ENCODE measurements at places on chromosomes 7 and 10.

DNA sequence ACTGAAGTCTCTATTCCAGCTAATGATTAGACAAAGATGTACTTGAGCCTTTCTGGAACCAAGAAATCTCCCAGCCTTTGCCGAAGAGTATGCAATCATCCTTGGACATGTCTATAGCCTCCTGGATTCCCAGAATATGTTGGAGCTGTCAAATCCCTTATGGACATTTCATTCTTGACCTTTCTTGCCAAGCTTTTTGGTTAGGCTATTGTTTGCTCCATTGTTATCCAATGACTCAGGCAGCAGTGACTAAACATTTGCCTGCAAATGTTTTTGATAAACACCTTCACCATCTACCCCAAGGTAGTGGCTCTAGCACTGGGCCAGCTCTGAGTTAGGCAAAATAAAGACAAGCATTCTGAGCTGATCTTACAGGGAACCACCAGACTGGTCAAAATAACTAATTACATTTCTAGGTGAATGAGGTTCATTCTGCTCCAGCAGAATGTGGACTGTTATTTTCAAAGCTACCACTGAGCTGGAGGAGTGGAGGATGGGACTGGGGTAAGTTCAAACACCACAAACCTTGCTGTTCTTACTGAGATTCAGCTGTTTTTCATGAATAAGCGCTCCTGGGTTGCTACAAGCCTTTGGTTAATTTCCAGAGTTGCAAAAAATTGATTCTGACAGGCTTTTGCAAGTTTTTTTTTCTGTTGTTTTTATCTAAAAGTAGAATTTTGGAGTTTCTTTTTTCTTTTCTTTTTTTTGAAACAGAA, 81.0 kb downstream of the TMEM270 start:
- no peak for DNase-seq

DNA sequence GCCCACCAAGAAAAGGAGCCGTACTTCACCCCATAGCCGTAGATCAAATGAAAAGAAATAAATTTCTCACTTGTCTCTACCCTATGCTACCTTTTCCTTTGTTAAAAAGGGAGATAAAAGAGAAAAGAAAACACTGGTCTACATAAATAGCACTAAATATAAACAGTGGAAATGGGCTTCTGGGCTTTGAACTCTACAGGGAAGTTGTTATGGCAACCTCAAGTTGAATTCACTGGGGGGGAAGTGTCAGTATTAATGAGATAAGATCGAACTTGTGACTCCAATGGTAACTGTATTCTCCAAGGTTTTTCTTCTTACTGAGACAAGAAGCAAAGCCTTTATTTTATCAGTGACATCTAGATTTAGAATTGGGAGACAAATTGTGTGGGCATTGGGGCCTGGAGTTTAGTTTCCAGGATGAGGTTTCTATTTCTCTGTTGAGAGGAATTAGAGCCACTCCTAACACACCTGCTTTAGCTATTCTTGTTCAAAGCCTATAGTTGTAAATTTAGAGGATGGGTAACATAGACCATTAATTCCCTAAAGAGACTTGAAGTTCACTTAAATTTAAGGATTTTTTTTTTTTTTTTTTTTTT, 604.3 kb upstream of the GALNT17 start:
- no peak for DNase-seq

DNA sequence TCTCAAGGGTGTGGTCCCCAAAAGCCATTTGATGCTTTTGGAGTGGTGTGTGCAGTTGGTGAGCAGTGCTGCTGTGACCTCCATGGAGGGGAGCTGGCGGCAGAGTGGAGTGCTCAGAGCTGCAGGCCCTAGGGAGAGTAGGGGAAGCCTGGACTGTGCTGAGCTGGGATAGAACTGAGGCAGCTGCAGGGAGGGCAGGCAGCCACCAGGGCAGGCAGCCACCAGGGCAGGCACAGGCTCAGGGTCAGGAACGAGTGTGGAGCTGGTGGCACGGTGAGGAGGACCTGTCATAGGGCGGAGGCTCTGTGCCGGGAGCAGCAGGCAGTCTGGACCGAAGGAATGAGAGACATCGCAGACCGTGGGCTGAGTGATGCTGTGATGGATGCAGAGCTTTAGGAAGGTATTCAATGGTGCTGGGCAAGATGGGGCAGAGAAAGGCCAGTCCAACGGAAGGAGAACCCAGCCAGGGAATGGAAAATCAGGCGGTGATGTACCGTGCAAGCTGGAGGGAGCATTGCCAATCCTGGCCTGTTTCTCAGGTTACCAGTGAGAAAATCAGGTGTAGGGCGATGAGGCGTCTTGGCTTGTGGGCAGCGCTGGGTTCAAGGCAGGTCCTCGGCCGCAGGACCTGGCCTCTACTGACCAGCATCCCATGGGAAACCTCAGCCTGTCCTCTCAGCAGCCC, 152.6 kb downstream of the CAMK1D start:
- no peak for DNase-seq

DNA sequence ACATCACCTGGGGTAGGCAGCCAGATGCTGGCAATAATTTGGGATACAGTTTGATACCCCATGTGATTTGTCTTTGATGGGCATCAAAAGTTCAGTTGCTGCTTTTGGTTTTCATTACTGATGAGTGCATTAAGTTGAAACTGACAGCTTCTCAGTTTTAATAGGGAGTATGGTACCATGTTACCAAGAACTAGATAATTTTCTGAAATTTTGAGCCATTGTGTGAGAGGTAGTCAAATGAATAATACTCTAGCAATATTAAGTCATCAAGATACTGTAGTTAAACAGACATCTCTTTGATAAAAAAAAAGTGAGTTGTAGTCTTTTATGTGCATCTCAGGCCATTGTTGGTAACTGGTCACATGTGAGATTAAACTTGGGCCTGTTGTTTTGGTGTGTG, 71.5 kb downstream of the ST7 start:
- no peak for DNase-seq

DNA sequence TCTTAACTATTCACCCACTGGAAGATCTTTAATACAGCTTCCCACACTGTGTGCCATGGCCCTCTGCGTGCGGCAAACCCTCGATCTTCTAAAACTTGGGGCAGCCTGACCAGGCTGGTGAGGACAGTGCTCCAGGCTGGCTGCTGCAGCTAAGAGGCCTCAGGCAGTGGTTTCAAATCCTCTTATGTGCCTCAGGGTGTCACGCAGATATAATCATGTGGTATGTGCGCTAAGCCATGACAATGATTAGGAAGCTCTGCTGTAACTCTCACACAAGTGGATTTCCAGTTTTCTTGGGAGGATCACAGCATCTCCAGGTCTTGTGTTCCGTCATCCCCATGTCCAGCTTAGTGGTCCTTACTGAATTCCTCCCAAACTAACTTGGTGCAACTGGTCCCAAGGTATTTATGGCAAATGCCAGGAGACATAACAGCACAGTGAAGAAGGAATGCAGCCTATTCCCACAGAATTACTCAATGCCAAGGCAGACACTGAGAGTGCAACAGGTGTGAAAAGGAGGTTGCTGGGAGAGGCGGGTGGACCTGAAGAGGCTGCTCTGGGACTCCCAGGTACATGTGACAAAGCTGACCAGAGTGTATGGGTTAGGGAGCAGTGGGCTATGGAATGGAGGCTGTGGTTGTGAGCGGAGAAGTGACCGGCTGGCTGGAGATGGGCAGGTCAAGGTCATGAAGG, 2.3 kb downstream of the HPS1 start:
- DNase-seq: no peak

DNA sequence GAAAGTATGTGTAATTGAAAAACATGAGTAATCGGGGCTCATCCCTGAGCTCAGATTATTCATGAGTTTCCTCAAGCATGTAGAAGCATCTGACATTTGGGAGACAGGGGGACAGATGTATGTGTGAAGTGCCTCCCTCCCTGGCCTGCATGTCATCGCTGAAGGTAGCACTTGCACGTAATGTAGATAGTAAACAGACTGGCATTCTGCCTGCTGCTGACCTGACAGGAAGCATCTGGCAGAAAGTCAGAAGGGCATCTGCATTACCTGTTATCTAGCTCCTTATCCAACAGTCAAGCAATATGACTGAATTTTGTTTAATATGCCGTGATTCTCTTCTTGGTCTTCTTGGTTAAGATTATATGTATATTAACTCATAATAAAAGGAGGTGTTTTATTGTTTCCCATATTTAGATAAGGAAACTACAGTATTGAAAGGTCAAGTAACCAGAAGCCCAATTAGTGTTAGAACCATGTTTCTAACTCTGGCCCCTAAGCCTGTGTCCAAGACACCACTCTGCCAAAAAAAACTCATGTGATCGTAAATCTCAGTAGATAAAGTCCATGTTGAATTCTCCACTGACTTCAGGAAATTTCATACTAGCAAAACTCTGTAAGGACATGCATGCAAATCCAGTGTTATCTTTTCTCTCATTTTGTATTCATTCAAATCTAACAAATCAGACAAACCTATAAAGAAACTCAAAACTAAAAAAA, 918.1 kb upstream of the MBL2 start:
- DNase-seq: no peak

- no peak for DNase-seq
These were observed 3.9 kb upstream of the SPAG6 start for GRCh38 chr10:22341190-22341925.

DNA sequence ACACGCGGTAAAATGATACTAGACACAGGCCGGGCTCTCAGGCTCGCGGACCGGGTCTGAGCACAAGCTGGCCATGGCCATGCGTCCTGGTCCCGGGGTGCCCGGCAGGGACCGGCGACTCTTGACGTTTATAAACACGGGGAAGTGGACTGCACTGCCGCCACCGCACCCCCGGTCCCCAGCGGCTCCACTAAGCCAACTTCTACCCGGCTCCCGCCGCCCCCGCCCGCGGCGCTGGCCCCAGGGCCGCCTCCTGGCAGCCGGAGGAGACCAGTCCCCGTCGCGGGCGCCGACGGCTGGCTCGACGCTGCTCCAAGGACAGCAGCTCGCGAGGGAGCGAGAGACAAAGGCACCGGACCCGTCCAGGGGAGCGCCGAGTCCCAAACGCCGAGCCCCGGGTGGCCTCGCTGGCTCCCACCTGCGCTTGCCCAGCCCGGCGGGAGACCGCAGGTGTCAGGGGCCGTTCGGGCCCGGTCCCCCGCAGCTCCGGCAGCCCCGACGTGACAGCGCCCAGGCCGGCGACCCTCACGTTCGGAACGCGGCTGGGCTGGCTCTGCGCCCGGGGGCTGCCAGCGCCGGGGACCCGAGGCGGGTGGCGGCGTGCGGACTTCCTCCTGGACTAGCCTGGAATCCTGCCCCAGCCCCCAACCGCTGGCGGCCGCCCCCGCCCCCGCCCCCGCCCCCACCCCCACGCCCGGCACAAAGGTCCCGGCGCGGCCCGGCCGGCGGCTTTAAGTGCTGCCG, 517 bp downstream of the ITGB1 start:
- no peak for DNase-seq

GRCh38 chr10:127998501-127999144, 91.7 kb downstream of the PTPRE start:
- no peak for DNase-seq

DNA sequence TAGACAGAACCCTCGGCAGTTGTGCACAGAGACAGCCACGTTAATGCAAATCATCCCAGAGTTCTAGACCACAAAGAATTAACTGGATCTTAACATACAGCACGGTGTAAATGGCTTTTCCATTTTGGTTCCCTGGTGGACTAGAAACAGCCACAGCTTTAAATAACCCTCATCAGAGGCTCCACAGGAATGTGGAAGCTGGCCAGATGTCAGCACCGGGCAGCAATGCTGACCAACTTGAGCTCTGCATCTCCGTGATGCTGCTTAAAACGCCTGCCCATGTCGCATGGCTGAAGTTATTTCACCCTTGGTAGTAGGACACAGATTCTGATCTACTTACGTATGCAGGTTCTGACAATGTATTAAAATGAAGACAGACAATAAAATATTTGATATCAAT, 24.5 kb downstream of the RSU1 start:
- DNase-seq: no peak

DNA sequence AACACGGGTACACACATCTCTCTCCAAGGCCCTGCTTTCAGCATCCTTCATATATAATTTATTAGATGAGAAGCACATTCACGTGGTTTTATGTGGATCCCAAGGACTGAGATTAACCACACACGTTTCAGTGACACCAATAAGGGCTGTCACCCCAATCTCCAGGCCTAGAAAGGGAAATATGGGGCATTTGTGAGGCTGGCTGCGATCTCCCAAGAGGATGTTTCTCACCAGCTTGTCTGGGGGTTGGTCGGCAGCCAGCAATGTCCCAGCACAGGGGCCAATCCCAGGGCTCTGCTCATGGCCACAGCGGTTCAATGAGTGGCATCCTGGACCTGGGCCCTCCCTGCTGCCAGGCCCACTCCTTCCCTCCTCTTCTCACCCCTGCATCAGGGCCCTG, 115.5 kb downstream of the ITIH5 start:
- DNase-seq: no peak

DNA sequence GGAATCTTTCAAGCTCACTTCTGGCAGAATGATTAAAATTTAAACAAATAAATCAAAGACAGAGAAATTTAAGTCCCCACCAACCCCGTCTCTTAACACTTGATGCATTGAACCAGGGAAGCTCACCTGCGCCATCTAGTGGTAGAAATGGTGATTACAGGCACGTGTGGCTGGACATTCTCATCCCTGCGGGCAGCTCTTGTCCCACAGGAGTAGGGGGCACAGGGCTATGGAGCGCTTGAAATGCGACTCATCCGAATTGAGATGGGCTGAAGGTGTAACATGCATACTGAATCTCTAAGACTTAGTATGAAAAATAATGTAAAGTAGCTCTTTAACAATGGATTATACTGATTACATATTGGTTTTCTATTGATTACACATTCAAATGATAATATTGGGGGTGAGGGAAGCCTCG, 24.8 kb upstream of the SLIT1 start:
- DNase-seq: peak; percentile 23

DNA sequence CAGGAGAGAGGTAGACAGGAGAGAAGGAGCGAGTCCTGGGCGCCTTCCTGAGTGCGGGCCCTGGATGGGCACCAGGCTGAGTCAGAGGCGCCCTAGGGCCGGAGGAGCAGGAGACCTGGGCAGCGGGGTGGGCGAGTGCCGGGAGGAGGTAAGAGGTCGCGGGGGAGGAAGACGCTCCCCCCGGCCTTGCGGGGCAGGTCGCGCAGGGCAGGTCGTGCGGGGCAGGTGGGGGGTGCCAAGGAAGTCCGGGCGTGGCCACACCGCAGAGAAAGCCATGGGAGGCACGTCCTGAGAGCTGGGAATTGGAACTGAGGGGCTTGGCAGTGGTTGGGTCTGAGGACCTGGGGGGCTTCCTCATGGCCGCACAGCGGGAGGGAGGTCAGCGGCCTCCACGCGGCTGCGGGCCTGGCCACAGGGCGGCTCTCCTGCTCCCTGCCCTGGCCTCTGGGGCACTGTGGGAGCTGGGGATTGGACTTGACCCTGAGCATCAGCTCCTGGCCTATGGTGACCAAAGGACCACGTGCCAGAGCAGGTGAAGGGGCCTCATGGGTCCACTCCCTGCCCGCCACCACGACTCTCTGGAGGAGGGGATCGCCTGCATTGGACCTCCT, 935 bp downstream of the MMP21 start:
- no peak for DNase-seq

- DNase-seq: no peak
These were observed 66.5 kb downstream of the AFAP1L2 start for GRCh38 chr10:114337510-114338462.

- no peak for DNase-seq
These were observed 106.6 kb downstream of the ADCY1 start for GRCh38 chr7:45680776-45681175.

All from stimulated activated CD8-positive, alpha-beta memory T cell treated with anti-CD3 and anti-CD28 coated beads, Interleukin-4, amount 100 ng/mL, for 4 hours (primary cell).